ENCODE measurements at places on chromosomes 6 and 20. TPM values are rescaled to one million over a fixed set of nuclear protein-coding genes. Genes with fewer than 3 reads are reported as not detected.

DNA sequence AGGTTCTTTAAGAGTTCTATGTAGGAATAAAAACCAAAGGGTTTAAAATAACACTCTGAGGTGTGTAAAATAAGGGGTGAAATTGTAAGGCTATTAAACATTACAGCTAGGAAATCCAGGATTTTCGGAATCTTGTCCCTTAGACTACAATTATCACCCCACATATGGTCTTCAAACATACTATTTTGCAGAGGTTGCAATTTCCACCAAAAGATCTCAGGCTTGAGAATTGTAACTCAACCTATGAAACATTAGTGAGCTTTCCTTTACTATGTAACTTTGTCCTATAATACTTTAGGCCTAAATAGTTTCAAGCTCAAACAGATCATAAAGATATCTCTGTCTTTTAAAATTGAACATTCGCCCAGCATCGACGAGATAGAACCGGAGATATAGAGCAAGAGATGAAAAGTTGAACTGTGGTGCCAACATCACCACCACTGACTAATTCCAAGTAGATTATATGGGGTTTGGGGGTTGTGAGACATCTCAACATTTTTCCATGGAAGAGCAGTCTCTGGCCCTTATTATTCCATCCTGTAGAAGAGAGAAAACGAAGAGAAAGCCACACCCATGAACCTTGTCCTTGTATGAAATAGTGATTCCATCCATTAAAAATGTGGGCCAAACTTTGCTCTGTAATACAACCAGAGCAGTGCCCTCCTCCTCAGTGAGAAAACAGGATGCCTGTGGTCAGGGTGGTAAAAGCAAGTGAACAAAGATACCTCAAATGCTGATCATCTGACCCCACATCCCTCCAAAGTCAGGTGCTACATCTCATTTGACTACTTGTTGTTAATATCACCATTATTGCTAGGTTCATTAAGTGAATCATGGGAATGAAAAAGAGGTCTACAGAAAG lies 284.5 kb upstream of the GJE1 start:
- no peak for DNase-seq

DNA sequence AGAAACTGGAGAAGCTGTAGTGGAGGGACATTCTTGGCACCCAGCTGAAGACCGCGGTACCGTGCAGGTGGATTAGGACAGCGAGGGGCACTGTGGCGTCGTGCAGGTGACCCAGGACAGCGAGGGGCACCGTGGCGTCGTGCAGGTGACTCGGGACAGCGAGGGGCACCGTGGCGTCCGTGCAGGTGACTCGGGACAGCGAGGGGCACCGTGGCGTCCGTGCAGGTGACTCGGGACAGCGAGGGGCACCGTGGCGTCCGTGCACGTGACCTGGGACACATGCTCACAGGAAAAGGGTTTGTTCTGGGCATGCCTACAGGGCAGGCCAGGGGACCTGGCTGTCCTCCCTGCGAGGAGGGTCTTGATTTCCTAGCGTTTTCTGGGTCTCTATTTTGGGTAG lies 29.2 kb upstream of the SMOC2 start:
- DNase-seq = no peak

ARMC2 gene
- 7.1 TPM for total RNA-seq

DNA sequence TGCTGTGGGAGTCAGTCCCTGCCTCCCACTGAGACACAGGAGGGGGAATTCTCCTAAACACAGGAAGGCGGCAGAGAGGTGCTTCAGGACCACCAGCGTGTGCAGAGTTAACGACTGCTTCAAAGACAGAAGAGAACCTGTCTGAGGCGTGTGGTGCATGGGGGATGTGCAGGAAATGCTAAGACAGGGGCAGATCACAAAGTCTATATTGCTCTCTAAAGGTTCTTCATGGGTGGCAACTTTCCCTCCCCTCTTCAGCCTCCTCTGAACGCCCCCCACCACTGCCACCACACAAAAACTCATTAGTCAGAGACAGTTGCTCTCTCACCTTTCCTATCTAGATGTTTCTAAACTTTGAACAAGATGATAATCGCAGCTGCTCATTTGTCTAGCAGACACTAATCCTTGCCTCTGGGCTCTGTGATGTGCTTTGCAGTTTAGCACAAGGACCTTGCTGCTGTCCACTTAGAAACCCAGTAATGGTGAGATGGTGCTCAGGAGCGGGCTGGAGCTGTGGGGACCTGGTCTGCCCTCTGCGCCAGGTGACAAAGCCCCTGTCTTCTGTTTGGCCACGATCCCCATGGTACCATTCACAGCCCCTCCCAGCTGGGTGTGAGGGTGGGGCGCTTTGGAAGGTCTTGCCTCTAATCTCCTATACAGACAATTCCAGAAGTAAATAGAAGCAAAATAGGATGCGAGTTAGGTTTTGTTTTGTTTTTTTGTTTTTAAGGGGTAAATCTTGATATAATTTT lies 219.6 kb downstream of the NRN1 start:
- no peak for DNase-seq
